ENCODE measurements at places on chromosomes 6 and 20. TPM values are rescaled to one million over a fixed set of nuclear protein-coding genes. Genes with fewer than 3 reads are reported as not detected.
A peak's percentile ranks its signal among the peaks of the same experiment; 100 is the strongest.

The TRIM10 gene
- 0.79 TPM for total RNA-seq

The ZDHHC14 gene
- 26.7 TPM for total RNA-seq

The GMNN gene
- 13.0 TPM for total RNA-seq

The GATA5 gene
- total RNA-seq, result 1.0 TPM

GRCh38 chr6:63236398-63236817 lies 25.1 kb downstream of the FKBP1C start:
- no peak for DNase-seq
- H3K36me3 ChIP-seq, result no peaks in the 10 kb centered on the region
- no peaks in the 10 kb centered on the region for H3K4me1 ChIP-seq
- no peak overlapping the region for H3K4me3 ChIP-seq

GRCh38 chr6:14130435-14131075 lies 13.0 kb downstream of the CD83 start:
- H3K4me3 ChIP-seq, result no peak overlapping the region
- H3K4me1 ChIP-seq, result peaks cover 5% of the 10 kb centered on the region
- DNase-seq, result peak; percentile 65
- peaks cover 7% of the 10 kb centered on the region for H3K36me3 ChIP-seq

The UST gene
- total RNA-seq, result 4.2 TPM

DNA sequence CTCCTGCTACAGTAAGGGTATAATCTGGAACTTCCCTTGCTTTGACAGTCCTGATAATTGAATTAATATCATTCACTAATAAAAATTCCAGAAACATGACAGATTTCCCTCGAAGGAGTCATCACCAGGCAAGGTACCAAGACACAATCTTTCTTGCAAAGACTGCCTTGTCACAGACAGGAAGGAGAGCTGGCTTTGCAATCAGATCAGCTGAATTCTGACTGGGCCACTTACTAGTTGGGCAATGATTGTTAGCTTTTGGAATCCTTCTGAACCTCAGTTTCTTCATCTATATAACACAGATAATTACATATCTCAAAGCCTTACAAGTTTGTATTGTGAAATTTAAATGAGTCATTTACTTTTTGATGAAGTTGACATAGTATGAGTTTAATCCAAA lies 344.2 kb downstream of the RFPL4B start:
- no peak for DNase-seq
- no peak overlapping the region for H3K27ac ChIP-seq
- H3K27me3 ChIP-seq, result no peaks in the 10 kb centered on the region
- no peaks in the 10 kb centered on the region for H3K4me1 ChIP-seq
- no peak overlapping the region for H3K4me3 ChIP-seq

GRCh38 chr6:125248136-125248535 lies 53.6 kb downstream of the HDDC2 start:
- no peaks in the 10 kb centered on the region for H3K36me3 ChIP-seq
- peaks cover 2% of the 10 kb centered on the region for H3K4me1 ChIP-seq
- H3K4me3 ChIP-seq, result no peak overlapping the region
- no peak for DNase-seq
- no peaks in the 10 kb centered on the region for H3K27me3 ChIP-seq

GRCh38 chr6:43702534-43703440 lies 15.2 kb upstream of the MRPS18A start:
- H3K36me3 ChIP-seq, result no peaks in the 10 kb centered on the region
- H3K27me3 ChIP-seq, result no peaks in the 10 kb centered on the region
- H3K4me3 ChIP-seq, result no peak overlapping the region
- peak overlapping the region; percentile 79 for H3K27ac ChIP-seq
- peaks cover 19% of the 10 kb centered on the region for H3K4me1 ChIP-seq

The ADGRG6 gene
- 32.8 TPM for total RNA-seq

DNA sequence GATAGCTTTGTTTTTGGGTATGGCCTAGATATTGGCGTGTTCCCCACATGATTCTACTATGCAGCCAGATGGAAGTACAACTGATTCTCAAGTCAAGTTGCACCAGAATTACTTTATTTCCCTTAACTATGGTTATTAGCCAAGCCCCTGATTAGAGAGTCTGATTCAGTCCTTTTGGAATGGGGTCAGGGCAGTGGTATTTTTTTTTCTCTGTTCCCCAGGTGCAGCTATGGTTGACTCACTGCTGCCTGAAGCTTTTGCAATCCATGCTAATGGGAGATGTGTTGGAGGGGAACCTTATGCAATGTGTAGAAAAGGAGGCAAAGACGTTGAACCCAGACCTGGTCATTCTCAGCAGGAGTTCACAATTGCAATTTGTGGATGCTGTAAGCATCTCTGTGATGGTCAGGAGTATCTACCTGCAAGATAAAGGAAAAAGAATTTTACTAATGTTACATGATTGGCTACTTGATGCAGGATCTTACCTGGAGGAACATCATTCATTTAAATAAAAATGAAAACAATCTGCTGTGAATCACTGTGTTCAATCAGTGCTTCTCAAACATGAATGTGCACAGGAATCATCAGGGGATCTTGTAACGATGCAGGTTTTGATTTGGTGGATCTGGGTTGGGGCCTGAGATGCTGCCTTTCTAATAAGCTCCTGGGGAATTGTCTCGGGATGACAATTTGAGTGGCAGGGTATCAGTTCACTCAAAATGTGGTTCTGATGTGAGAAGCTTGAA lies 49.4 kb downstream of the PFDN4 start:
- no peaks in the 10 kb centered on the region for H3K27me3 ChIP-seq
- H3K36me3 ChIP-seq, result no peaks in the 10 kb centered on the region
- peak; percentile 30 for DNase-seq
- no peaks in the 10 kb centered on the region for H3K4me1 ChIP-seq
- H3K4me3 ChIP-seq, result no peak overlapping the region

The NOTCH4 gene
- 30.5 TPM for total RNA-seq

The SLC32A1 gene
- not detected for total RNA-seq

The BPIFB2 gene
- total RNA-seq, result not detected

DNA sequence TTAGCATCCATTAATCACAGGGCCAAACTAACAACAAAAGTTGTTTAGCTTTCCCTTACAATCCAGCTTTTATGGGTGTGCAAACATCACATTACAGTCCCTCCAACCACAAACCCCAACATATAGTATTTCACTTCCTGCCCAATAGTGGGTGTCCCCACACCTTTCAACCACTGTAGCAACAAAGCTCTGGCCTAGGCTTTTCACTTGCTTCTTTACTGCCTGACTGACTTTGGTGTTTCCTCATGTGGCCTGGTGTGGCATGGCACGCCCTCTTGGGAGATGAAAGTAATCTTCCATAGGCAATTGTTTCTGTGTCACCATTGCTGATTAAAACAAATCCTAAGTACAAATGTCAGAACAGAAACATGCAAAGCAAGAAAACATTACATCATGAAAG lies 46.3 kb downstream of the MCM8 start:
- DNase-seq, result no peak
- no peak overlapping the region for H3K27ac ChIP-seq
- no peak overlapping the region for H3K4me3 ChIP-seq
- H3K36me3 ChIP-seq, result no peaks in the 10 kb centered on the region
- no peaks in the 10 kb centered on the region for H3K4me1 ChIP-seq

GRCh38 chr6:119568580-119568979 lies 219.0 kb upstream of the MAN1A1 start:
- DNase-seq, result no peak
- H3K4me1 ChIP-seq, result no peaks in the 10 kb centered on the region
- H3K36me3 ChIP-seq, result no peaks in the 10 kb centered on the region
- no peaks in the 10 kb centered on the region for H3K27me3 ChIP-seq
- no peak overlapping the region for H3K27ac ChIP-seq
- no peak overlapping the region for H3K4me3 ChIP-seq

DNA sequence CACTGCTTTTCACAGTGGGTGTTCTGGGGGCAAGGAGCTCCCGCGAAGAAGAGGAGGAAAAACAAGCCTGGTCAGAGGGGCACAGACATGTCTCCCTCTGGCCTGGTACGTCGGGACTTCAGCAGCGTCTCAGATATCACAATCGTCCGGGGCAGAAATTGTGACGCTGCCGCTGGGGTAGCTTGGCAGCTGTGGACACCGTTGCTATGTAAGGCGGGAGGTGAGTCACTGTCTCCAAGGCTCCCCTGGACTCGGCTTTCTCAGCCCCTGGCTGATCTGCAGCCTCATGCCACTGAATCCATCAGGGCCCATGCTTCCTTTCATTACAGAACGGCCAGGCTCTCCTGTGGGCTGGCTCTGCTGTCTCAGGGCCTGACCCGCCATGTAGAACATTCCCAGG lies 98.7 kb downstream of the SULF2 start:
- H3K4me3 ChIP-seq, result no peak overlapping the region
- H3K27ac ChIP-seq, result no peak overlapping the region
- peaks cover 5% of the 10 kb centered on the region for H3K36me3 ChIP-seq

GRCh38 chr6:53358440-53359094 lies 9.8 kb upstream of the ELOVL5 start:
- H3K4me3 ChIP-seq, result peak overlapping the region; percentile 66
- no peak for DNase-seq
- peak overlapping the region; percentile 84 for H3K27ac ChIP-seq
- peaks cover 15% of the 10 kb centered on the region for H3K4me1 ChIP-seq

DNA sequence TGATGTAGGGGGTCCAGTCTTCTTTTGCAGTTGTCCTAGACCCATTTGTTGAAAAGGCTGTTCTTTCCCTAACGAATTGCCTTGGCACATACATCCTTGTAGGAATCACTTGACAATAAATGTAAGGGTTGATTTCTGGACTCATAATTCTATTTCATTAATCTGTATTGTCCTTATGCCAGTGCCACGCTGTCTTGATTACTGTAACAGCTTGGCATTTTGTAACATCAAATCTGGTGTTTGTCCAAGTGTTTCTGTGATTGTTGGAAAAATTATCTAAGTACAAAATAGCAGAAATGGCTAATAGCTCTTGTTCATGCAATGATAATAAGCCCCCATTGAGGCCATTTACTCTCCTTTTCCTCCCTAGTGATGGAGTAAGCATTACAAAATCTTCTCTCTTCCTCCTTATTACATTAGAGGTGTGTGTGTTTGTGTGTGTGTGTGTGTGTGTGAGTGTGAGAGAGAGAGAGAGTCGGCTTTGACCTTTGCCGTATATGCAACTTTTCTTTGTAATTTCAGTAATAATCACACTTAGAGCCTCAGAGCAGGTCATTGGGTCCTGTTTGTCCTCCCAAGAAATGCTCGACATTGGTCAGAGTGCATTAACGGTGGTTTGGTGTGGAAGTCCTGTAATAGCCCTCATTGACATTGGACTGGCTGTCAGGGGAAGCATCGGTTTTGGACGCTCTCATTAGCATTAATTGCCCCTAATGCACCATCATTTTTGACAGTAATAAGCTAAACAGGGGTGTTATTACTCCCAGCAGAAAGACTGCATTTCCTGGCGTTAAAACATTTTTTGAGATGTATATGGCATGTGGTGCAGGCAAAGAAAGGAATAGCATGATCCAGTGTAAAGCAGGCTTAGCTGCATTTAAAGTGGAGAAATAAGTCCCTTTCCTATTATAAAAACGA lies 40.7 kb upstream of the MROH8 start:
- H3K4me3 ChIP-seq, result no peak overlapping the region
- no peak for DNase-seq
- no peaks in the 10 kb centered on the region for H3K4me1 ChIP-seq
- no peak overlapping the region for H3K27ac ChIP-seq
- H3K27me3 ChIP-seq, result no peaks in the 10 kb centered on the region

- DNase-seq, result no peak
These were observed 60.7 kb downstream of the FAM120B start for GRCh38 chr6:170367241-170367640.

The PRDM13 gene
- not detected for total RNA-seq

GRCh38 chr6:56490993-56491392 lies 151.7 kb downstream of the DST start:
- no peaks in the 10 kb centered on the region for H3K27me3 ChIP-seq
- H3K36me3 ChIP-seq, result peaks cover 16% of the 10 kb centered on the region
- H3K4me3 ChIP-seq, result no peak overlapping the region
- no peaks in the 10 kb centered on the region for H3K4me1 ChIP-seq
- DNase-seq, result no peak

The HLA-DQB2 gene
- total RNA-seq, result 15.1 TPM

The CTCFL gene
- total RNA-seq, result not detected

The ECI2 gene
- total RNA-seq, result 51.9 TPM

DNA sequence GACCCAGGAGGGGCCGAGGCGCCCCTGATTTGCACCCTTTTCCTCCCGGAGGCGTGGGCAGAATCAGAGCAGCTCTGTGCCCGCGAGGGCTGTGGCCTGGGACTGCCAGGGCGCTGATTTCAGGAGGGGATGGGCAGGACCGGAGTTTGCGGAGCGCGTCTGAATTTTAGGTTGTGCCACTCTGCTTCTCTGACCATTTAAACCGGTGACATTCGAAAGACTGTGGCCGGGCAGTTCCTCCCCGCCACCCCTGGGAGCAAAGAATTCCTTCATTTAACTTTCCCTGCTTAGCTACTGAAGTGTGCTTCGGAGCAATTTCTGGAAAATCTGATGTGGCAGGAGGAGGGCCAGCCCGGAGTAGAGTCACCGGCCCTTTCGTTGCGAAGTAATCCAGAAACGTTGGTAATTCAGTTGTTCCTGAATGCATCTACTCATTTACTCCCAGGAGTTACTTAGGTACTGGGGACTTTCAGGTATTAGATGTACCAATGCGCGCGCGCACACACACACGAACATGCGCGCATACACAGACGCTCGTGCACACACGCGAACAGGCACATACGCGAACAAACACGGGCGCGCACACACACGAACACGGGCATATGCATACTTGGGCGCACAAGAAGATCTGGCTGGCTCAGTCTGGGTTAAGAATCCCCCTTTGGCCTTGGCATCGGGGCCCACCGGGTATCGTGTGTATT lies 568 bp downstream of the CCDC170 start:
- peak overlapping the region; percentile 7 for H3K27ac ChIP-seq
- H3K27me3 ChIP-seq, result no peaks in the 10 kb centered on the region
- peak; percentile 78 for DNase-seq

DNA sequence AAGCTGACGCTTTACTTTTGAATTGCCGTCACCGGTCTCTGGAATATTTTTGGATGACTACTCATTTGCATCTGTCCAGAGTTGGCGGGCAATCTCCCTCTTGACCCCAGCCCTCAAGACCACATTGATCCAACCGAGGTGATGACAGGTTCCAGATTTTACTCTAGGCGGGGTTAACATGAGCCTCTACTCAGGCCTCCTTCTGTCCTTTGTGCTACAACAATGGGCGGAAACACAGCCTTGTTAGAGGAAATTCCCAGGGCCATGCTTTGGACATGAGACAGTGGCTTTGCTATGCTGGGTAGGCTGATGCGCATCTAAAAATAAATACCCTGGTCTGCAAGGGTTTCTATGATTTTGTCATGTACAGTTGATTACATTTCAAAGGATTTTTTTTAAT lies 27.0 kb upstream of the ADGRF5 start:
- no peak overlapping the region for H3K4me3 ChIP-seq
- DNase-seq, result peak; percentile 64
- peaks cover 10% of the 10 kb centered on the region for H3K4me1 ChIP-seq
- H3K27me3 ChIP-seq, result no peaks in the 10 kb centered on the region
- H3K27ac ChIP-seq, result peak overlapping the region; percentile 66
- no peaks in the 10 kb centered on the region for H3K36me3 ChIP-seq

DNA sequence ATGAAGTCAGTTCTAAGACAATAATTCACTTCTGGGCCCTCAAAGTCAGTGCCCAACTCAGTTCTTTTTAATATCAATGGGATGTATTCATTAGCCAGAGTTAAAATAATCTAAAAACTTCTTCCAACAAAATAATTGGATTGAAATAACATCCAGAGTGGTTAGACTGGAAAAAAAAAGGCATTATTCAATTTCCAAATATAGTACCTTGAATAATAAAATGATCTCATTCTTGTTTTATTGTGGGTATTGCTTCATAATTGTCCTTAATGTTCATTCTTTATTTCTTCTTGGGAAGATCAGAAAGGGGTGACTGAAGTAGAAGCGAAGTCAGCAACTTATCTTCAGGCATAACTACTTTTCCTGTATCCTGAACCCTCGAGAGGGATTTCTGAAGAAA lies 85.1 kb upstream of the JARID2 start:
- no peaks in the 10 kb centered on the region for H3K36me3 ChIP-seq
- no peaks in the 10 kb centered on the region for H3K27me3 ChIP-seq
- no peaks in the 10 kb centered on the region for H3K4me1 ChIP-seq
- H3K27ac ChIP-seq, result no peak overlapping the region
- no peak for DNase-seq

All from kidney (tissue), 22 donors.